ENCODE measurements at places on chromosomes 5 and 9. TPM values are rescaled to one million over a fixed set of nuclear protein-coding genes. Genes with fewer than 3 reads are reported as not detected.
A peak's percentile ranks its signal among the peaks of the same experiment; 100 is the strongest.

Gene HDAC3
- total RNA-seq = 16.9 TPM

Gene NUTM2F
- not detected for total RNA-seq

Gene SGTB
- 3.6 TPM for total RNA-seq

GRCh38 chr5:137791387-137791786, 37.2 kb upstream of the HNRNPA0 start:
- no peak for DNase-seq

DNA sequence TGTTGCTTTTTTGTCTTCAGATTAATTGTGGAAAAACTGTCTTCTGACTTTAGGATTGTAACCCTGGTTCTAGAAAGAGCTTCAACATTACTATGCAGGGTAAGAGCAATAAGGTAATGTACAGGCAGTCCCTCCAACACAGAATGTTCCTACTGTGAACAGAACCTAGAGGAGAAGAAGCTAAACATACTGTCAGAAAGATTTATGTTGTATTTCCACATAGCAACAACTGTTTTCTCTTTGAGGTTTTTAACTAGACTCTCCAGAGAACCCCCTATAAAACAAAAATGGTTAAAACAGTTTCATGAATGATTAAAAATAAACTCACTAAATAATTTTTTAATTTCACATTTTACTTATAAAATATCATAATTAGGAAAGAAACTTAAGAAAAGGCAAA, 64.3 kb upstream of the NAA35 start:
- no peak for DNase-seq

DNA sequence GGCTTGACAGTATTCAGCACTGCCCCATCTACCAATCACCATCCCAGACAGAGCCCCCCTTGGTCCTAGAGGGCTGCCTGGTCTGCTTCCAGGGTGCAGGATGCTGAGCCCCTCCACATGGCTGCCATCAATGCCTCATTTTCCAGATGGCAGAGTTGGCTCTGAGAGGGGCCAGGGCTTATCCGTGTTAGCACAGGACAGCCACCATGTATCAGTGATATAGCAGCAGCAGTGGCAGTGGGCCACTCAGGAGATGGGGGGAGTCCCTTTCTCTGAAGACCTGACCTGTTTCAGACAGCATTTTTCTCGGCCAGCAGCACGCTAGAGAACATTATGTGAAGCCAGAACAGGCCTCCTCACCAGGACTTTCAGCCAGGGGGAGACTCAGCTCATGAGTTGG, 1.6 kb upstream of the SMIM32 start:
- DNase-seq = no peak

DNA sequence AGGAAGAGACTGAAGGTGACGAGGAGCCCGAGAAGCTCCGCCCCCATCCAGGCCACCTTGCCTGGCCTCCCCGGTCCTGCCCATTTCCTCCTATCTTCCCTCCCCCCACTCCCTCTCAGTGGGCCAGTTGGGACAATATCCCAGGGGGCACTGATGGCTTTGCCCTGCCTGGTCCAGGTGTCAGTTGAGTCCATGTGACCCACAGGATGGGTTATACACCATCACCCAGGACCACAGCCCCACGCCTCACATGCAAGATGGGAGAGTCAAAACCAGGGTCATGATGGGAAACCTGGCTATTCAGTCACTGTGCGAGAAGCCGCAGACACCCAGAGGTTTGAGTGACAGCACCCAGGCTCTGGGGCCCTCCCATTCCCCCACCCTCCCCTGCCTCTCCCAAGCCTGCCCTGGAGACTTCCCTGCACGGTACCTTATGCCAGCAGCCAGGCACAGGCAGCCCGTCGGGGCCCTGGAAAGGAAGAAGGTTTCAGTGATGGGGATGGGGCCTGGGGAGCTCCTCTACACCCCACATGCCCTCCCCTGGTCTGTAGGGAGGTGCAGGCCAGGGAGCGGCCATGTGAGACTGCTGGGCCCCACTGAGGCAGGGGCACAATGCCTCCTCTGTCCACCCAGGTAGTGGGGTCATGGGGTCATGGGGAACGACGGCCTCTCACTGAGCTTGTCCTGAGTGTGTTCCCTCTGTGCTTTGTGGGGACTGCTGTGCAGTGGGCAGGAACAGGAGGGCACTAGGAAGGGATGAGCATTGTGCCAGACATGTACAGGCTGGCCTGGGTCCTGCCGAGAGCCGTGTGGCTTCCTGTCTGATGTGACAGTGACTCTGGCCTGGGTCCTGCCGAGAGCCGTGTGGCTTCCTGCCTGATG, 6.3 kb upstream of the PHYKPL start:
- DNase-seq = no peak

- no peak for DNase-seq
These were observed 369.2 kb downstream of the TLE4 start for GRCh38 chr9:79940919-79941318.

DNA sequence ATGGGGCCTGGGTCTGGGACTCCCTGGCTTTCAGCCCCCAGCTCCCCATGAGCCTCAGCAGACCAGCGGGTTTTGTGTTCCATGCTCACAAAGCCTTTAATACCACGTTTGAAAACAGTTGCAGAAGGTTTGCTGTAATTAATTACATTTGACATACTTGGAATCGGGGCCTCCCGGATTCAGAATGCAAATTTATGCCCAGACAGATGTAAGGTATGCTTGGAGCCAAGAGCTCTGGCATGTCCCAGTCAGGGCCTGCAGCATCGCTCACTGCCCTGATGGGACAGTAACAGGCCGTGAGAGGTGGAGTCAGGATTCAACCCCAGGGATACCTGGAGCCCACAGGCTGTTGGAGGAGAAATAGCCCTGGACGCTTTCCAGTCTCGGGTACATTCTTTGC, 12.2 kb downstream of the ZNF618 start:
- DNase-seq = no peak

- no peak for DNase-seq
These were observed 600 bp upstream of the SQSTM1 start for GRCh38 chr5:179820127-179820482.

- no peak for DNase-seq
These were observed 586.0 kb downstream of the EBF1 start for GRCh38 chr5:158513490-158514318.

DNA sequence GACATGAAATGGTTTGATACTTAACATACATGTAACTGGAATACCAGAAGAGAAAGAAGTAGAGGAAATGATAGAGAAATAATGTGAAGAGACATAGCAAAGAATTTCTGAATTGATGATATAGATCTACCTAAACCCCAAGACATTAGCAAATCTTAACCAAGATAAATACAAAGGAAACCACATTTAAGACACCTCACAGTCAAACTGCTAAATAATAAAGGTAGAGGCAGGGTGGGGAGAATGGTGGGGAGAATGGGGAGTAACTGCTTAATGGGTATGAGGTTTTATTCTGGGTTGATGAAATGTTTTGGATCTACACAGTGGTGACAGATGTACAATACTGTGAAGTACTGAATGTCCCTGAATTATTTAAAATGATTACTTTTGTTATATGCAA, 17.5 kb downstream of the CARNMT1 start:
- no peak for DNase-seq

- DNase-seq = no peak
These were observed 47.8 kb downstream of the ARHGAP26 start for GRCh38 chr5:142817949-142818431.

- DNase-seq = peak; percentile 64
These were observed 41.6 kb downstream of the PDZD2 start for GRCh38 chr5:31680528-31680927.

Data from psoas muscle (tissue), 8 donors.